Breast epithelium (tissue), 4 donors: ENCODE measurements at places on chromosomes 4 and X.
A peak's percentile ranks its signal among the peaks of the same experiment; 100 is the strongest.

GRCh38 chrX:105822138-105823091 is at the start of gene NRK:
NRK (plus strand) TSS chrX:105822539; CDS start chrX:105822846, 307 bp downstream.
- peak; percentile 45 for DNase-seq

GRCh38 chr4:40811956-40812355 is 62.2 kb downstream of the NSUN7 start:
- no peak for DNase-seq

DNA sequence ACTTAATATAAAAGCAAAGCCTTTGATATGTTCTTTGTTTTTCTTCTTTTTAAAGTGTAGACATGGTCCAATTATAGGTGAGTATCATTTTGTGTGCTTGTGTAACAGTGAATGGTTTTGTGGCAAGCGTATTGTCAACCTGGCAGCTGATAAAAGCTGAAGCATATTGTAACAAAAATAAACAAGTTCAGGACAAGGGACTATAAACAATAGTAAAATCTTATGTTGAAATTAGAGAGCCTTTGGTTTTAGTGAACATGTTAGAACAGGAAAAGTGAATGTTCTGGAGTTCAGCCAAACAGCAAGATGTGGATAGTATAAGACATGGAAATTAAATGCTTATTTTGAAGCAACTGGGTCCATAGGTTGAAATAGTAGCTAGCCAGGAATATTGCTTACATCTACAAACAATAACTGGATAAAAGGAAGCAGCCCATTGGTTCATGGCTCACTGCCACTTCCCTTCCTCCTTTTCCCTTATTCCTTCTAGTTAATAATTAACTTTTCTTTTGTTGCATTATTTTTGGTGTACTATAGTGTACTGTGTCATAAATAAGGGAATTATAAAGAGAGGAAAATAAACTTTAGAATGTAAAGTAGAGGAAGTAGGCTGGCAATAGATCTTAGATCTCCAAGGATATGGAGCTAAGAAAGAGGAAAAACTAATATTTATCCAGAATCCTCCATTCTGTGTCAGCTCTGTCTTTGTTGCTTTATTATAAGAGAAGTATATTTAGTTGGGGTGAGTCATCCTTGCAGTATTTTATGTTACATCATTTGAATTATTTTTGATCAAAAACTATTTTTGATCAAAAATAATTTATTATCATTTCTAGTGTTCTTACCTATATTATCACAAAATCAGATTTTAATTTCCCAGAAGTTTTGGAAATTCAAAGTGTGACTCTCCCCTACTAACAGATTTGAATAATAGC is 65.6 kb downstream of the MRPL1 start:
- no peak for DNase-seq

DNA sequence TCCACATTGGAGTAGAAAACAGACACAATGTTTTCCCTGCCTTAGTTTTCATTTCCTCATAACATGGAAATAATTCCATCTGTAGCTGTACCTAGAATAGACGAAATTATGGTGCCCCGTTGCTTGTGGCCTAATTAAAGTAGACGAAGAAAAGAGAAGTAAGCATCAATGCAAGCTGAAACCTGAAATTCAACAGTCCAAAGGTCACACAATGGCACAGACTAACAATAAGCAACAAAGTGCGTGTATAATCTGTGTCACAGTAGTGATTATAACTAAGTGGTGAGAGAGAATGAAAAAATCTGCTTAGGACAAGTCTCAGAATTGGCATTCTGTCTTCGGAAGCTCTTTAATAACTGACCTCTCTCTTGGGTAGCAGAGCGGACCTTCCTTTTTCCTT is 24.3 kb downstream of the MAGEB17 start:
- DNase-seq: no peak

GRCh38 chrX:103329991-103330390 is at the start of gene TCEAL7:
TCEAL7 (plus strand) TSS chrX:103330239; CDS start chrX:103331404, 1,165 bp downstream.
- peak; percentile 35 for DNase-seq

DNA sequence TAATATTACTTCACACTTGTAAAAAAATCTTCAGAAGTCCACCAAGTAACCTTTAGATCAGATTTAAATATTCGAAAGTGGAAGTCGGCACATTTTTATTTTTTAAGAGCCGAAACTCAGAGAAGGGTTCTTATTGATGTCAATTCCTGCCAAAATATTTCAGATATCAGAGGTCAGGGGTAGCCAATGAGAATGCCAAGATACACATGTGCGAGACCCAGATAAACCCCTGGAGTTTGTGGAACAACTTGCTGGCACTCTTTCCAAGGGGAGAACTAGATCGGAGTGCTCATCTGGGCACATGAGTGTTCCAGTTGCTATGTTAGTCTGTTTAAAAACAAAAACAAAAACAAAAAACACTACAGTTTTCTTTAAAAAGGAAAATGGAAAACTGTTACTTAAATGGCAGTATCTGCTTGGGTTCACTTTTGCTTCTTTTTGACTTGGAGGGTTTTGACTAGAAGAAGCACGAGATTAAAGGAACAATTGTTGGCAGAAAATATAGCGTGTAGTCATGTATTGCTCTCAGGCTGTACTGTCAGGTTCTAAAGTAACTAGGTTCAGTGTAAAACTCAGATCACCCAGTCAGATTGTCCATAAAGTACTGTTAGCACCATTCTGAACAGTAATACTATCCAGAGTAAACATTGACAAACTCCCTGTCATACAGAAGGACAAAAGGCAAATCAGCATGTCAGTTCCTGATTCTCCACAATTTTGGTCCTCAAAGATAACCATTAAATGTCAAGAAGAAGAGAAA is 188.0 kb upstream of the PACRGL start:
- DNase-seq: no peak

DNA sequence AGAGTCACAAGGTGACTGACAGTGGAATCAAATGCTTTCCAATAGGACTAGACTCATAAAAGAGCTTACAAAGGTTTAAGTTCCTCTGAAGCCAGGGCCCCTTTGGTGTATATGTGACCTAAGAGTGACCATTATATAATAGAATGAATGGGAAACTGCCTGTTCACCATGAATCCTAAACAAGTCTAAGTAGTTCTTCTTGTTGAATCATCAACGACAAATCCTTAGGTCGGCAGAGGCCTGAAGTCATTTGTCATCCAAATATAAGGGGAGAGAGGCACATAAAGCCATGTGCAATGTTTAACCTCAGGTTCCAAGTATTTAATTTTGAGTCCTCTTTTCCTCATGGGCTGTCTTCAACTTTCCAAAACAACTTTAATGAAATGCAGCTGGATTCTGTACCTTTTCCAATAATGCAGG is 122.4 kb downstream of the RASL11B start:
- no peak for DNase-seq

GRCh38 chr4:128635141-128635954 is 174.2 kb upstream of the JADE1 start:
- no peak for DNase-seq

DNA sequence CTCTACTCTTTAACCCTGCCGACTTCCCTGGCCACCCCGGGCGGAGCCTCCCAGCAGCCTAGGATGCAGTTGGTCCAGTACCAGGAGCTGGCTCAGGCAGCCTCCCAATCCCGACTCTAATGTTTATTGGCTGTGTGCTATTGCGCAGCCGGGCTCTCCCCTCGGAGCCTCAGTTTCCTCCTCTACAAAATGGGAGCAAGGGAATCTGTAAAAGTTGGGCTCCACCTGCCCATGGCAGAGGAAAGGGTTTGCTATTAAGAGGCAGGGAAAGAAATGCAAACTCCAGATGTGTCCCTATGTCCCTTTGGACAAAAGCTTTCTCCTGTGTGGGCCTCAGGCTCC is 140.8 kb upstream of the PJA1 start:
- no peak for DNase-seq

GRCh38 chrX:50700921-50701320 is 113.1 kb downstream of the SHROOM4 start:
- no peak for DNase-seq

DNA sequence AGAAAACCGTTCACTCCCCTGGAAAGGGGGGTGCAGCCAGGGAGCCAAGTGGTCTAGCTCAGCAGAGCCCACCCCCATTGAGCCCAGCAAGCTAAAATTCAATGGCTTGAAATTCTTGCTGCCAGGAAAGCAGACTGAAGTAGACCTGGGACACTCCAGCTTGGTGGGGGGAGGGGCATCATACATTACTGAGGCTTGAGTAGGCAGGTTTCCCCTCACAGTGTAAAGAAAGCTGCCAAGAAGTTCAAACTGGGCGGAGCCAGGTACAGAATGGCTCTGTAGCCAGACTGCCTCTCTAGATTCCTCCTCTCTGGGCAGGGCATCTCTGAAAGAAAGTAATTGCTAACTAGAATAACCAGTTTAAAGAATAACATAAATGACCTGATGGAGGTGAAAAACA is 372.3 kb upstream of the F9 start:
- DNase-seq: no peak

DNA sequence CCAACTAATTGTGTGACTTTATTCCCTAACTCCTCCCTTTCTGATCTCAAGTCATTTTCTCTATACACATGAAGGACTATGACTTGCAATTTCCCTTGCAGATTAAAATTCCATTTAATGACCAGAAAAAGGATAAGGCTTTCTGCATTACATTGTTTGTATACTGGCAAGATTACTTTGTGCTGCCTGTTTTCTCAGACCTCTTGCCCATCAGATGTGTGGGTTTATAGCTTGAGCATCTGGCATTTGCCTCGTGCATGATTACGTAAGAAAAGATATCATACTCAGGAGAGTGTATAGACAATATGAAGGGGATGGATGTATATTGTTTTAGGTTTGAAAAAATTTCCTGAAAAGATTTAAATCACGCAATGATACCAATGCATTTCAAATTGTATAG is 593.8 kb upstream of the SLIT2 start:
- DNase-seq: no peak

- no peak for DNase-seq
Measured at GRCh38 chrX:133258481-133258880, 40.3 kb upstream of the TFDP3 start.
